ENCODE measurements at places on chromosomes 2 and 18.

- no peak for DNase-seq
Observed at GRCh38 chr2:73075477-73076373, 4.2 kb upstream of the SFXN5 start.

- no peak for DNase-seq
Observed at GRCh38 chr2:102522890-102523289, 49.9 kb downstream of the SLC9A4 start.

GRCh38 chr2:132668987-132669907 is 758 bp downstream of the LYPD1 start:
- no peak for DNase-seq

DNA sequence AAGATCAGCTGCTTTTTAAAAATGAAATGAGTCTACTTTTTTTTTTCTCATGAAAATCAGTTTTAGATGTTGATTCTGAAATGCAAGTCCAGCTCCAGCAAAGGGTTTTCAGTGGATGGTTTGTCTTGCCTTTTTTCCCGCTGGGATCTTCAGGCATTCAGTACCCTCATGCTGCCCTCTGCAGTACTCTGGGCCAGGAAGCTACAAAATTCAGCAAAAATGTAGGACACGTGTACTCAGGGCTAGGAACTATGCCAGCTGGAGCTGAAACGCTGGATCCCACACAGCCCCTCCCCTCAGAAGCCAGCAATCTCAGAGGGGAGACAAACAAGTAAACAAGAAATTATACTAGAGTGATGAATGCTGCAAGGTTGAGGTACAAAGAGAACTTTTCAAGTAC is 97.3 kb downstream of the MMADHC start:
- no peak for DNase-seq

DNA sequence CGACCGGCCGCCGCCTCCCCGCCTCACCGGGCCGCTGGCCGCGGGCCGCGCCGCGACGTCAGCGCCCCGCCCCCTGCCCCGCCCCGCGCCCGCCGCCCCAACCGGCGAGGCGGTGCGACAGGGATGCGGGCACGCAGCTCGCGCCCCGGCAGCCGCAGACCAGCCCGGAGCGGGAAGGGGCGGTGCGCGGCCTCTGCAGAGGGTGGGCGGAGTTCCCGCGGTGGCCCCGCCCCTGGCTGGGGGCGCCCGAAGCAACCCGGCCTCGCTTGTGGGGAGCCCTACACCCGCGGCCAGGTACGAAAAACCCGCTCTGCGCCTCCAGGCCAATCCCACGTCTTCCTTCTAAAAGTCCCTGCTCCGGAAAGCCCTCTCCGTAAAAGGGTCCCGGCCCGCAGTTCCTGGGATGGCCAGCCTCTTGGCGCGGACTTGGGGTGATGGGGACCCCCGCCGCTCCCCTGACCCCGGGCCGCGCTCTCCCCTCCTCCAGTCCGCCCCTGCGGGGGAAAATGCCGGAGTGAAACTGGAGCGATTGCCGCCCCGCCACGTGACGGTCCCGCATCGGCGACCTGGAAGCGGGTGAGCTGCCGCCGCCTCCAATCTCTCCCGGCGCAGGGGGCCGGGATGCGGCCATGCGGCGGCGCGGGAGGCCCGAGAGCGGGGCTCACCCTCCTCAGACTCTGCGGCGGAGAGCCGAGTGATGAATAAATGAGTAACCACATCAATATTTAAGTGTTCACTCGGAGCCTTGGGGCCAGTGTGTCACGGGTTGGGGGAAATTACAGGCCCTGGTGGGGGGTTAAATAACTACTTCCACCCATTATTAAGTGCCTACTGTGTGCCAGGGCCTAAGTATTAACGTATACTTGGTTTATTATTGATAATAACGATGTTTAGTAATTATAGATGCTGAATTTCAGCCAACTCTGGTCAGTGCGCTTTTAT is at the start of gene RAB11FIP5:
RAB11FIP5 (minus strand) TSS at position 36 of the 942 bp plus-strand sequence. CDS start 171 bp downstream, outside the sequence.
- no peak for DNase-seq

GRCh38 chr2:26574066-26574899 is 66.9 kb downstream of the CIB4 start:
- no peak for DNase-seq

DNA sequence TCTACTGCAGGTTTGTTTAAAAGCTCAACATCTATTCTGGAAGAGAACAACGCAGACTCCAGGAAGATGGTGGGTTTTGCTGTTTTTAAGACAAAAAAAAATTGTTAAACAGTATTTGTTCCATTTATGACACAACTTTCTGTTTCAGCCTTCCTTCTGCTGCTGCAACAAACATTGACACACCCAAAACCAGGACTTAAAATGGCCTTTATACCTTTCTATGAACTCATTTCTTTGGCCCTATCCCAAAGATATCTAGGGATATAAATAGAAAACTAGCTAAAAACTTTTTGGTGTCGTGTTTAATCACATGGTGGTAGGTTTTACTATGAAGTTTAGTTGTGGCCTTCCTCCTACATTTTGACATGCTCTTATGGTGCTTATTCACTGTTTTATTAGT is 964 bp upstream of the GALNT3 start:
- DNase-seq, result no peak

- DNase-seq, result no peak
Observed at GRCh38 chr2:220107380-220107791, 480.0 kb downstream of the SLC4A3 start.

GRCh38 chr2:233819884-233820773 is 34.2 kb downstream of the HJURP start:
- DNase-seq, result no peak

- no peak for DNase-seq
Observed at GRCh38 chr2:231290321-231291015, 92.0 kb downstream of the ARMC9 start.

DNA sequence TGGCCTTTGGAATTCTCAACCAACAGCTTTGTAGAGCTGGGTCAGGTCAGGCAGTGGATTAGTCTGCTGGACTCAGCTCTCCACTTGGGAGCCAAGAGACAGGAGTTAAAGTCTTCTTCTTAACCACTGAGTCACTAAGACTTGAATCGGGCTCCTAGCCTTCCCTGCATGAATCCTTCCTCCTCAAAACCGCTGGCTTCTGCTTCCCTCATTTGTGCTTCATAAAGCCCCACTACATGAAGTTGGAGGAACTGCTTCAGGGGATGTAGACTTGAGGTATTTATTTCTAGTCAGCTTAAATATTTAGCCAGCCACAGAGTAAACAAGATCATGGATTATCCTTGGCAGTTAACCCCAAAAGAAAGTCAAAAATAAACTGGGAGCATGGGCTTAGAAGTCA is 536.3 kb upstream of the TNP1 start:
- no peak for DNase-seq

- peak; percentile 46 for DNase-seq
Observed at GRCh38 chr18:24726727-24727492, 266.5 kb downstream of the HRH4 start.

- no peak for DNase-seq
Observed at GRCh38 chr2:196077821-196078220, 9.2 kb upstream of the DNAH7 start.

GRCh38 chr2:8441371-8441770 is 240.5 kb upstream of the ID2 start:
- no peak for DNase-seq

DNA sequence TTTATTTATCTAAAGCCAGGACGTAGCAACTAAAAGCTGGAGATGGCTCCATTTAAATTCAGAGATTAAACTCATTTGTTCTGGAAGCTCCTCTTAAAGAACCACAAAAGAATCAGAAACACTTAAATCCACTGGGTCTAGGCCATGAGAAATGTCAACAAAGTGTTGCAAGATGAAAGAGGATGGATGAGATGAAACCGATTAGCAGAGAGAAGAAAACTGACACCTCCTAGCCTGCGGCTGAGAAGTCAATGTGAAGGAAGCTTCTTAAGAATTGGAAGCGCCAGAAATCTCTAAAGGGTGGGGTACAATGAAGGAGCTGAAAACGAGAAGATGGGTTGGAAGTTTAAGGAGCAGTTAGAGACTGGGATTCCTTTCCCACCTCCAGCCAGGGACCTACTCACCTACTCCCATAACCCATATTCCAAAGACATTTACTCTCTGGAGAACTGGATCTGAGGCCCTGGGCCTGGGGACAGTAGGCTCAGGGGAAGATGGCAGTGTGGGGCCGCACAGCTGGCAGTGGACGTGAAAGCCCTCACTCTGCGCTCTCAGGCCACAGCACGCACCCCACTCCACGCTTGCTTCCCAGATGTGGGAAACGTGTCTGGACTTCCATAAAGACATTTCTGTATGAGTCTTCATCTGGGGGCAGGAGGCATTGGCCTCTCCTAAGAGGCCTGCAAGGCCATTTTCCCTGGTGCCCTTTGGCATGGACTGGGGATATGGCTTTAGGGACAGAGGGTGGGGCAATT is 188.4 kb downstream of the LOXHD1 start:
- no peak for DNase-seq

DNA sequence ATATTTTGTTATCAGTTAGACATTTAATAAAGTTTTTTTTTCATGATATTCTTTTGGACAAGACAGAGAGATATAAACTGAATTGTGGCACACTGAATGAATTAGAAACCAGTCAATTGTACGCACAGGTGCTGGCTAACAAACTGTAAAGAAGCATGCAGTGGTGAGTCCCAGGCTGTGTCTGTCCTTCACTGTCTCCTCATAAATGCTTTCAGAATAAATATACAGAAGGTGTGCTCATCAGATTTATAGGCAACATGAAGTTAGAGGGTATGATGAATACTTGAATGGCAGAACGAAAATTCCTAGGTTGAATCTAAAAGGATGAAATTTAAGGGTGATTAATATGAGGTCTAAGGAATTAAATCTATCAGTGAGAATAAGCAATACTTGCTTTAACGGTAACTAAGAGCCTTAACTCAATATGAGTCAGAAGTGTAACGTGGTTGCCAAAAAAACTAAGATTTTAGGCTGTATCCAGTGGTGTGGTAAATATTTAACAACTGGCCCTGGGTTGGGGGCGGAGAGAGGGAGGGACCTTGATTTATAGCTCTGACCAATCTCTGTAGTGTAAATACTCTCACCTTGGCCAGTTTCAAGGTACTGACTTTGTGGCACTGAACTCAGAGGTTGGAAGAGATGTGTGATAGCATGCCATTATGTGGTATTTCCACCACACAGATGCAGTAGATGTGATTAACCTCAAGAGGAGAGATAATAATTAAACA is 41.9 kb upstream of the AAK1 start:
- DNase-seq, result no peak

DNA sequence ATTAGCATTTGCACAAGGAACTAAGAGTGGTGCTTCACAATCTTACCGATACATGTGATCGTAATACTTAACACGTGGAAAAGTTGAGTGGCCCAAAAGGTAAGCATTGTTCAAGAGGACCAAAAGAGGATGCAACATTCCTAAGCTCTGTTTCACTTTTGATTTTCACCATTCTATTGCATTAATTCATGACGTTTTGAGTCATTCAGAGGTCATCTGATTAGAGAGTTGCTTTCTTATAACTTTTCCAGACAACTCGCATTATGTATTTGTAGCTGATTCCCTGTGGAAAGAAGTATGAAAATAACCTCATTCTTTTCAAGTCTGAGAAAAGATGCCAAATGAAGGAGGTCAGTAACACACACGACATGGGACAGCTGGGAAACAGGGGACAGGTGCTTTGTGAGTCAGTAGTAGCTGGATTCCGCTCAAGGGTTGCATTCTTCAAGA is 344.4 kb downstream of the RND3 start:
- DNase-seq, result no peak

- DNase-seq, result no peak
Observed at GRCh38 chr18:38297910-38298309, 732.3 kb upstream of the CELF4 start.

DNA sequence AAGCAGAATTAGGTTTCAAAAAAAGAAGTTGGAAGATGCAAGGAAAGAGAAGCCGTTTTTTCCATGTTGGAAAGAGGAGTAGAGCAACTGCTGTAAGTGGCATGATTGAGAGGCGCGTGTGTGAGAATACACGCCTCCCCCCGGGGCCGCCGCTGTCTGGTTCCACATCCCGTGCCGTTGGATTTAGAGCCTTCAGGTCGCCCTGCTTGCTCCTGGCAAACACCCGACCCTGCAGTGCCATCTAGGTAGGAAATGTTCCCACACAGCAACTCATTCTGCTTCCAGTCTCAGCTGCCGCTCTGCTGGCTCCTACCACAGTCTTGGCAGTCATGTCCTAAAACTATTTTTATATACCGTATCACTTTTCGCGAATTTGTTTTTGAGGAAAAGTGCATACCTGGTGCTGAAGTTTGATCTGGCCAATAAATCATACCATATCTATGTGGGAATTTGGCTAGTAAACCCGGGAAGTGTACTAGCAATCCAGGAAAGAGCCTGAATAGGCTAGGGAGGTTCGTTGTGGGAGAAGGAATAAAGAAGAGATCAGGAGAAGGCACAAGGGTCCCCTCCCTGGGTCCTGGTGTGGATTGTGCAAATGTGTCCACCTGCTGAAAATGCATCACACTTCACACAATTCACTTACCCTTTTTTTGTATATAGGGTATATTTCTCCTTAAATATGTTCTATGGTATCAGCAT is 372.7 kb downstream of the FBXO15 start:
- DNase-seq, result no peak

DNA sequence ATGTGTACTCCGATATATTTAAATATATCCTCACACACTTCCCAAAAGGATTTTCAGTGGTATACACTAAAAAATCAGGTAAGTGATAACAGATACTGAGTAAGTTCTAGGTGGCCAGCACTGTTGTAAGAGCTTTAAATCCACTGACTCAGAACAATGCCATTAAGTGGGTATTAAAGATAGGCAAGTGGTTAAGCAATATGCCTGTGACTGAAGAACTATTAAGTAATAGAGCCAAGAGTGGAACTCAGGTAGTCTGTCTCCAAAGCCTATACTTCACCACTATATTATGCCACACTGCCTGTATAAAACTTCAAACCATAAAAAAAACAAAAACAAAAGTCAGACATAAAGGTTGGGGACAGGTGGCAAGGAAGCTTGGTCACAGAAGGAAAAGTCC is 37.2 kb downstream of the THUMPD2 start:
- no peak for DNase-seq

- DNase-seq, result no peak
Observed at GRCh38 chr18:79944126-79944731, 7.2 kb downstream of the SLC66A2 start.

GRCh38 chr2:106853631-106854030 is 32.3 kb downstream of the ST6GAL2 start:
- DNase-seq, result no peak

GRCh38 chr2:15359716-15360531 is 201.2 kb downstream of the NBAS start:
- DNase-seq, result peak; percentile 63

GRCh38 chr2:180763263-180763989 is 217.0 kb upstream of the UBE2E3 start:
- DNase-seq, result no peak

DNA sequence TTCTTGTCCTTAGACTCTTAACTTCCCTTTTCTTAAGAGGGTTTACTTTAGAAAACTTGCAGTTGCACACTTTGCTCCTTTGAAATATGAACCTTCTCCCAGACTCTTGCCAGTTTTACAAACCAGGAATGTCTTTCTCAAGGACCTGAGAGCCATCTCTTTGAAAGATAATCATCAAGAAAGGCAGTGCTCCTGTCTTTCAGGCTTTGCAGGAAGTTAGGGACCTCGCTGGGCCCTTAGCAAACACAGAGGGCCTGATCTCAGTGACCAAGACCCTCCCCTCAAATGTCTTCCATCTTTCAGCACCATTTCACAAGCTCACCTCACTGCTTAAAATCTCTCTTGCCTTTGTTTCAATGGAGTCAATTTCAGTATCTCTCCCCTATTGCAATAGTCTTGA is 32.0 kb upstream of the NYAP2 start:
- DNase-seq, result no peak

- no peak for DNase-seq
Observed at GRCh38 chr2:210481601-210482175, 5.1 kb upstream of the LANCL1 start.

GRCh38 chr2:176473177-176473576 is 203.9 kb downstream of the MTX2 start:
- DNase-seq, result no peak

All from AG04449 (cell line).